ENCODE measurements at places on chromosomes 4 and X.

GRCh38 chr4:75639124-75639695 is 8.9 kb upstream of the CDKL2 start:
- DNase-seq = no peak

DNA sequence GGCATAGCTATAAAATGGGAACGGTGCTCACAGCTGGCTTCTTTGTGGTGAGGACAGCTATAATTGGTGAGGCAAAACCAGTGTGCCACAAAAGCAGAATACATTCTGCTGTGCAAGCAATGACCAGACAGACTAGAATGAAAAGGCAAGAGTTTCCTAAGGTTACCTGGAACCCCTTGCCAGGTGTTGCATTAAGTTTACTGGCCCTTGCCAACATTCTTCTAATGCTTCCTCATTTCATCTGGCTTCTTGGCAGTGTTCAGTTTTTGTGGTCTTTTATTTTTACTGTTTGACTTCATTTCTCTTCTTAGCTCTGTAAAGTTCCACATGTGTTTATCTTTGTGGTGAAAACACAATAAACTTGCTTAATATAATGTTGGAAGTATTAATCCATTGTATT is 131.4 kb downstream of the PTTG2 start:
- DNase-seq = no peak

GRCh38 chr4:3148926-3149325 is 74.4 kb downstream of the HTT start:
- no peak for DNase-seq

DNA sequence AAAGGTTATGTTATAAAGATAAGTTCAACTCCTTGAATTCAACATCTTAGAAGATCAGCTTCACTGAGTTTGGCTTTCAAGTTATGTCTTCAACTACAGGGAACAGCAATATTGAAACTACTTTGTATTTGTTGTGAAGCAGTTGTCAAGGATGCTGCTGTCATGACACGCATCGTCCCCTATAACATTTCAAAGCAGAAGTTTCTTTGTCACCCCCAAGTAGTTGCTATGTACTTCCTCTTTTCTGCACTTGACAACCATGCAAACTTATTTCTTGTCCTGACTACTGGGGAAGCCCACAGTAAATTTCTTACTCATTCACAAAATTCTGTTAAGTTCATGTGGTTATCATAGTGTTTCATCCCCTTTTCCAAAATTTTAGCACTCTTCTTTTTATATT is 14.3 kb downstream of the ANTXR2 start:
- no peak for DNase-seq

GRCh38 chr4:62601737-62602136 is 1401.6 kb downstream of the ADGRL3 start:
- DNase-seq = no peak

DNA sequence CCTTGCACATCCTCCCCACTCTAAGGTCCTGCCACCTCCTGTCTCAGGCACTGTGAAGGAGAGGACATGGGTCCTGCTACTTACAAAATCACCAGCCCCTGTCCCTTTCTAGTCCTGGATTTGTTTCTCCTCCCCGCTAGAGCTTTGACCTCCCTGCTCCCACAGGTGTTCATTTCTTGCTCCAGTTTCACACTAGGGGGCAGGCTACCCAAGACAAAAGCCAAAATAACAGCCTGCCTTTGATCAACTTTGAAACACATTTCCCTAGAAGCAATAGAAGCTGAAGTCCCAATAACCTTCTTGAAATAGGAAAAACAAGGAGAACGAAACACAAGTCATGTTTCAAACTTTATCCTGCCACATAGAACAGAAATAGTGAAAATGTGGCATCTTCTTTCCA is 164.4 kb downstream of the QDPR start:
- peak; percentile 26 for DNase-seq

GRCh38 chr4:114601304-114602052 is 2.9 kb downstream of the UGT8 start:
- DNase-seq = no peak

DNA sequence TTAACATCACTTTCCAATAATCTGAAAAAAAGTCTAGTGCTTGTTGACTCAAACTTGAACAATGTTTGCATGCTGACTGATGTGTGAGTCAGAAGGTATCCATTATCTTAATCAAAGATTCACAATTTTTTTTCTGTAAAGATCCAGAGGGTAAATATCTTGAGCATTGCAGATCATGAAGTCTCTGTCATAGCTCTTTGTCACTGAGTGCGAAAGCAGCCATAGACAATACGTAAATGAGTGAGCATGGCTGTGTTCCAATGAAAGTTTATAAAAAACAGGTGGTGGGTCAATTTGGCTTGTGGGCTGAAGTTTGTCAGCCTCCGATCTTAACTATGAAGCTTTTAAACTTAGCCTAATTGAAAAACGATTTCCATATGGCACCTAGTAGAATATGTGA is 37.7 kb downstream of the NHS start:
- DNase-seq = no peak

- no peak for DNase-seq
Measured at GRCh38 chr4:185726931-185727330, 85.1 kb downstream of the SORBS2 start.

DNA sequence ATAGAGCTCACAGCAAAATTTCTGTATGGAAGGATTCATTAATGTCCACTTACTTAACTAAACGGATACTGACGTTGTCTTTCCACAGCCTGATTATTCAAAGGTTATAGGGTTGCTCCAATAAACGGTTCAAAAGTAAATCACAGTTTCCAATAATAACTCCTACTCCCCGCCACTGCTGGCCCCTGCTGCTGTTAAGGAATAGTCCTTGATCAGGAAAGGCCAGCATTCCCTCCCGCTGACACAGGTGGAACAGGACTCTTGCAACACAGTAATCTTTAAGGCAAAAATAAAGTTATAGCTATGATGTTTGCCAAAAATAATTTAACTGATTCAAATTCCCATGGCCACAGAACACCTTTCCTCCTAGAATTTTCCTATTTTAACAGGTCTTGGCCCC is 53.9 kb downstream of the FAT1 start:
- no peak for DNase-seq

GRCh38 chr4:71296945-71297344 is 41.9 kb upstream of the SLC4A4 start:
- no peak for DNase-seq

GRCh38 chrX:11641349-11642065 is 24.2 kb downstream of the ARHGAP6 start:
- no peak for DNase-seq

DNA sequence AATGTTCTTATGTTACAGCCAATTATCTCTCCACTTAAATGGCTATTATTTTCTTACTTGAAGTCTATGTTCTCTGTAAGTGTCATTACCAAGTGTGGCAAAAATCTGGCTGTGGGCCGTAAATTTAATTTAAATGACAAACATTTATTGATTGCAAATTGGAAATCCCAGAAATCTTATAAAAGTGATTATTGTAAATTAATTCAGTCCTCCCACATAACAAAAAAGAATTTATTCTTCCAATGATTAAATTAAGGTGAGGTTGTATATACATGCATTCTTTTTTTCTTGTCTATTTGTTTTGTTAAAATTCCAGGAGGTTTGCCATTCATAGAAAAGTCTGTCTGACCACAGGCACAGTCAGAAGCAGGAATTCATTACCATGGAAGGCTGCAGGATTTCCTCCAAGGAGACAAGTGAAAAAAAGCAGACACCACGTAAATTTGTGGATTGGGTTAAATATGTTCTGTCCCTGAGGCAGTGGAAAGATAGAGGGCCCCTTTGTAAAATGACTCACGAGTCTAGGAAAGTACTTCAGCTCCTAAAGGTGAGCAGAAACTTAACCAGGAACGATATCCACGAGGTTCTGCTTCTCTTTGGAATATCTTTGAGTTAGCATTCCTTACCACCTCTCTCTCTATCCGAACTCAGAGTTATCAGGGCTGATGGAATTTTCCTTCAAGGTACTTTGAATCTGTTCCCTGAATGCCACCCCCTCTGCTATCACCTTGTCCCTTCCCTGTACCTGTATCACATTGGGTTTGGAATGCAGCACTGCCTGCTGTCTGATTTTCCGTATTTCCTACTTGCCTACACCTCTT is 10.7 kb downstream of the PPARGC1A start:
- no peak for DNase-seq

- peak; percentile 20 for DNase-seq
Measured at GRCh38 chrX:9866633-9867032, 80.4 kb downstream of the SHROOM2 start.

DNA sequence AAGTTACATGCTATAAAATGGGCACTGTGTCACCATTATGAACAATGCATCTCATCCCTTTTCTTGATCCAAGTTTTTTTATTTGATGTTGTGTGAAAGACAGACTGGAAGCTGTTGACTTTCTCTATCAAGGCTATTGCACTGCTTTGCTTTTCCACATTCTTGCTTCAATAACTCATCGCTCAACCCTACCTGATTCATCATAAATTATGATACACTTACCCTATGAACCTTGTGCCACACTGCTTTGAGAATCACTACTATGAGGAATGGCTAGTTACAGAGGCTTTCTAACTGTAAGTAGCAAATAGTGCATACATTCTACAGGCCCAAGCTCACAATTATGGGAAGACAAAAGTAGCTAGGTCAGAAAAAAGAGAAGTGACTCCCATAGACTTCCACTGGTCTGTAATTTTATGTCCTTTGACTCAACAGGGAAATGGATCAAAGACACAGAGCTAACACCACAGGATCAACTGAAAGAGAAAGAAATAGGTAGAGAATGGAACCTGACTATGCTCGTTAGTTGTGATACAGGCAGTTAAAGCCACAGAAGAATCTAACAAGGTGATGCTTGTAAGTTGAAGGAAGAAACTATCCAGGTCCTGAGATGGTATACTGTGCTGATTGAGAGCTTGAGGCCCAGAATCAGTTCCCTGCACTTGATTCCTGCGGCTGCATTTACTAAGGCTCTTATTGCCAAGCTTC is 163.5 kb downstream of the PPP3CA start:
- DNase-seq = no peak

- DNase-seq = no peak
Measured at GRCh38 chr4:183541010-183541751, 36.3 kb downstream of the ING2 start.

- no peak for DNase-seq
Measured at GRCh38 chr4:139050446-139050845, 34.9 kb downstream of the NOCT start.

DNA sequence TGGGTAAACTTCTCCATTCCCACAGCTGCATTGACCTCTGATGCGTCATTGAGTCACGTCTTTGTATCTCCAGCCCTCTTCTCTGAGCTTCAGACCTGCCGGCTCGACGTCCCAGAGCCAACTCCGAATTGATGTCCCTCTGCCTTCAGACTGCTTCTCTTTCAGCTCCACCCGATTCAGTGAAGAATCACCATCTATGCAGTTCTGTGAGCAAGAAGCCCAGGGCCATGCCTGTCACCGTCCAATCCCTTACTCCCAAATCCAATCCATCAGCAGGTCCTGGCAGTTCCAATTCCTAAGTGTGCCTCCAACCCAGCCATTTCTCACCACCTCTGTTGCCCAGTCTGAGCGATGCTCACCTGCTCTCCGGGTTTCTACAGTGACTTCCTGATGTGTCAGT is 70.7 kb downstream of the ENPP6 start:
- no peak for DNase-seq

- no peak for DNase-seq
Measured at GRCh38 chr4:140971077-140971792, 162.0 kb downstream of the RNF150 start.

DNA sequence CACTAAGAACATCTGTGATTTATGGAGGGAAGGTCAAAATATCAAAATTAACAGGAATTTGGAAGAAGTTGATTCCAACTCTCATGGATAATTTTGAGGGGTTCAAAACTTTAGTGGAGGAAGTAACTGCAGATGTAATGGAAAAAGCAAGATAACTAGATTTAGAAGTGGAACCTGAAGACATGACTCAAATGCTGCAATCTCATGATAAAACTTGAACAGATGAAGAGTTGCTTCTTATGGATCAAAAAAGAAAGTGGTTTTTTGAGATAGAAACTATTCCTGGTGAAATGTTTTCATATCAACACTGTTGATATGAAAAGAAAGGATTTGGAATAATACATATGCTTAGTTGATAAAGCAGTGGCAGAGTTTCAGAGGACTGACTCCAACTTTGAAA is 9.7 kb downstream of the TMPRSS11F start:
- no peak for DNase-seq

- no peak for DNase-seq
Measured at GRCh38 chr4:11194431-11194830, 234.3 kb downstream of the HS3ST1 start.

GRCh38 chr4:187069398-187069797 is 345.7 kb upstream of the FAT1 start:
- DNase-seq = no peak

GRCh38 chr4:74328501-74328900 is 20.2 kb downstream of the EPGN start:
- no peak for DNase-seq

DNA sequence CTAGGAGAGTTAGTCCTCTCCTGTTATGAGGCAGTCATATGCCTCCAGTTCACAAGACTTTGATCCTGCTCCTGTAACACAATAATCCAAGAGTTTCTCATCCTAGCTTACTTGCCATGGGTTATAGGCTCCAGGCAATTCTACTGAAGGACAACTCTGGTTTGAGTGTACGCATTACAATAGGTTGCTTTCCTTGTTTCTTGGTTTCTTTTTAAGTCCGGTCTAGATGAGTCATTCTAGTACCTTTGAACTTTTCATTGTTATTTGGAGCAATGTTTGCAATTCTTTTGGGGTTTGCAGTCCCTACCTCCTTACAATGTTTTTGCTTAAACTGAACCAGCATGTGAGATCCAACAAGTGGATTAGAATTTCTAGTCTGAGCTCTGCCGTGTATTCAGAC is 109.1 kb downstream of the ANAPC4 start:
- no peak for DNase-seq

- DNase-seq = peak; percentile 91
Measured at GRCh38 chr4:152500800-152501434, 35.0 kb downstream of the FBXW7 start.

DNA sequence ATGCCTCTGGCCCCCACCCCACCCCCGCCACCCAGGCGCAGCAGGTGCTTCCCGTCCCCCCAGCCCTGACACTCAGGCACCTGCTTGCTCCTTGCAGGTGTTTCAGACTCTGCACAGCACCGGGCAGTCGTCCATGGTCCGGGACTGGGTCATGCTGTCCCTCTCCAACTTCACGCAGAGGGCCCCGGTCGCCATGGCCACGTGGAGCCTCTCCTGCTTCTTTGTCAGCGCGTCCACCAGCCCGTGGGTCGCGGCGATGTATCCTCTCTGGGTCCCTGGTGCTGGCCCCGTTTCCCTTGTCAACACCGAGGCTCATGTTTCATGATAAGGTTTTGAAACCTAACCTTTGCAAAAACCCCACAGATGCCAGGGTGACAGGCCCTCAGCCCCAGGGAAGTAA is 10.2 kb upstream of the MSANTD1 start:
- DNase-seq = no peak

DNA sequence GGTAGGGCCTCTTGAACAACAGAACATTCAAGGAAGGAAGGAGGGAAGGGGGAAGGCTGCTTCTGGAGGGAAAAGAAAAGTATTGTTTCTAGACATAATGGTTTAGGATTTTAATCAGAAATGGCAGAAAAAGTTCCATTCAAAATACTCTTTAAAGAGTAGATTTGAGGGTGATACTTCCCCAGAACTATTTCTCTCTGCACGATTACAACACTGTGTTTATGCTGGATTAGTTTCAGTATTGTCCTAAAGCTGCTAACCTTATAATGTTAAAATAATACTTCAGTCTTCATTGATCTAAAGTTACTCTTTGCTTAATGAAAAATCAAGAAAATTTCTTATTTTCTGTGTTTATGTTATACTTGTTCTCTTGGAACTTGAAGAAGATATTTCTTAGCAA is 1026.3 kb upstream of the PABPC4L start:
- DNase-seq = no peak

- DNase-seq = peak; percentile 4
Measured at GRCh38 chr4:175109933-175110332, 191.8 kb downstream of the ADAM29 start.
